ENCODE measurements at places on chromosomes 11 and 22.

- no peak for DNase-seq
Observed at GRCh38 chr11:2848497-2848896, 37.1 kb downstream of the CDKN1C start.

DNA sequence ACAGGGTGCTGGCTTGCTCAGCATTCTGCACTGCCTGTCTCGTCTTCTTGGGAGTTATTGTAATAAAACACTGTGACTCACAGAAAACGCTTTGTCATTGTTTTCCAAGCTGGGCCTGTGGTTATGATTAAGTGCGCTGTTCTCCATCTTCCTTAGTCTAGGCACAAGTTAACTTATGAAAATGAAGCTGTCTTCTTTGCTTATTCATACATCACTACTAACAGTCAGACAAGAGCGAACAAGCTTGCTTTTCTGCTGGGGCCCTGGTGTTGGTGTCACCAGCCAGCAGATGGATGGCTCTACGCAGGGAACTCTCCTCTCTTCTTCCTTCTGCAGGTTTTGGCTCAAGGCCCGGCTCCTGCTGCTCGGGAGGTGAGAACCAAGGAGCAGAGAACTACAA, 380.1 kb upstream of the SYN3 start:
- DNase-seq: no peak

GRCh38 chr11:27864091-27864491, 163.8 kb upstream of the BDNF start:
- no peak for DNase-seq

- no peak for DNase-seq
Observed at GRCh38 chr11:74849525-74850391, 99.1 kb downstream of the XRRA1 start.

DNA sequence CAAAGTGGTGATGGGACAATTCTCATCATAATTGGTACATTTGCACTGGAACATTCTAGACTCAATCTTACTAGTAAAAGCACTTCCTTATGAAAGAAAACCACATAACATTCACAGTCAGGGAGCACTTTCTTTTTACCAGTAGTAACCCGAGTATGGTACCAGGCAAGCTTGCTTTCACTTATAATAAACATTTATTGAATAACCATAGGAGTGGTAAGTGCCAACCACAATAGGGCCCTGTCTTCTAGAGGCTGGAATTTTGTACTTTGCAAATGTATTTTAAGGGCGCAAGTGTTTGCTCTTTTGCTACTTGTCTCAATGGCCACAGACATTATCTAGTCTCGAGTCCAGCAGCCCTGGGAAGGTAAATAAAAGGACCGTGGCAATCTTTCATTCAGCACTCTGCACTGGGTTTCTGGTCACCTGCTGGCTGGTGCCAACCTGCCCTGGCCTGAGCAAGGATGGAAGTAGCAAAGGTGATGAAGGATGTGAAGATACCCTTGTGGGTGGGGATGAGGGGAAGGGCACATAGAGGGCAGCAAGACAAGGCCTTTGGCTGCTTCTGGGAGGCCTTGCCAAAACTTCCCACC, 24.2 kb downstream of the C22orf31 start:
- DNase-seq: no peak

- DNase-seq: no peak
Observed at GRCh38 chr22:48445113-48445827, 1382.4 kb downstream of the BRD1 start.

DNA sequence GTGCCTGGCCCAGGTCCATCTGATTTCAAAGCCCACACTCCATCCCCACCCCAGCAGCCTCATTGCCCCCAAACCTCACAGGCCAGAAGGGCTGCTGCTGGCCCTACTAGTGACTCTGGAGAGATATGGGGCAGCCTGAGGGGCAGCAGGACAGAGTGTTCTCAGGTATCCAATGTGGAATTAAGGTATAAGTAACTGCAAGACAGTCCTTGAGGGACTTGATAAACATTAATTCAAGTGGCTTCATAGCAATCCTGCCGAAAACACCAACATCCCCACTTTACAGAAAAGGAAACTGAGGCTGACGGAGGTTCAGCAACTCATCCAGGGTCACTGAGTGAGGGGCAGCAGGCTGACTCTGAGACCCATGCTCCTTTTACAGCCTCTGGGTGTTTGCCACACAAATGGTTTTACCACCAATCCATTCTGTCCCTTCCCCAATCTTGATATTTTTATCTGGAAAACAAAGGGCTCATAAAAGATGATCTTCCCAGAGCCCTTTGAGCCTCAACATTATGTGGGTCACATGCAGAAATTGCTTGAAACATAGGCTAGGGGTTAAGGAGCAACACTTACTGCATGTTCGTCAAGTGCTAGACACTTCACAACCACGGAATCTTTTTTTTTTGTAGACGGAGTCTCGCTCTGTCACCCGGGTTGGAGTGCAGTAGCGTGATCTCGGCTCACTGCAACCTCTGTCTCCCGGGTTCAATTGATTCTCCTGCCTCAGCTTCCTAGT, 2.3 kb downstream of the NIPSNAP1 start:
- no peak for DNase-seq

GRCh38 chr11:66327171-66328030, 8.8 kb downstream of the RIN1 start:
- no peak for DNase-seq

DNA sequence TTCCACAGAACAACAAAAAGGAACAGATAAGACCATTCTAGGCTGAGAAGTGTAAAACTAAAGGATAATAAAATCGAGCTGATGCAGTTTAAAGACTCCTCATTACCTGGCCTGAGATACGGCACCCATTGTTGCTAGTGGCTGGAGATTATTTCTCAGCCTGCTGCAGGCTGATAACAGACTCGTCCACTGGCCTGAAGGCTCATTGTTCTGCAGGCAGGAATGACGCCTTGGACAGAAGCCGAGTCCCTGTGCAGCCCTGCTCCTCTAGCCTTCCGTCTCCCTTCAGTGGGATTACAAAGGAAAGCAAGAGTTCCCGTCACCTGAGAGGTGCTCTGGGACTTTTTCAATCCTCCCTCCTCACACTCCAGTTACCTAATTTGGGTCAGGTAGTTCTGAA, 1065.3 kb downstream of the OPCML start:
- no peak for DNase-seq

DNA sequence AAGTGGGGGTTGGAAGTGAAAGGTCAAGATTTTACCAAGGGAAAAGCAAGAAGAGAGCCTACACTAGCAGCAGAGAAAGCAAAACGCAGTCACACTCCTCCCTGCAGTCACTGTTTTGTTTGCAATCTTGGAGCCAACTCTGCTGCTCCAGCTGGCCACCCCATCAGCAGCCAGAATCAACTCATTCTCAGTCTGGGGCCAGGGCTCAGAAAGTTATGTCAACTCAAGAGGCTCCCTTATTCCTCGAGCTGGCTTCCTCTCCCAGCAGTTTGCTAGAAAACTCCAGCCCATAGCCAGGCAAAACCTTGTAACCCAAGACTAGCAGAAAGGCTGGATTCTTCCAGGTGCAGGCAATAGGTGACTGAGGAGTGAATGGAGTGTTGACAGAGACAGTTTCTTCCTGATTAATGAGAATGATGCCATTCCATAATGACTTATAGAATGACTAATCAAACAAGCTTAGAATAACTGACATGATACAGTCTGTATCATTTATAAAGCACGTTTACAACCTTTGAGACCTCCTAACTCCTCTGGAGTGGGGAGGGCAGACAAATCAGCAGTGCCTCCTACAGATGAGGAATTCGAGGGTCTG, 53.4 kb downstream of the P4HA3 start:
- DNase-seq: no peak

GRCh38 chr22:46934746-46935491, 172.5 kb downstream of the TBC1D22A start:
- peak; percentile 53 for DNase-seq

- DNase-seq: no peak
Observed at GRCh38 chr11:104198576-104198975, 34.6 kb upstream of the PDGFD start.

GRCh38 chr11:11998091-11998781, 10.2 kb downstream of the DKK3 start:
- peak; percentile 10 for DNase-seq

DNA sequence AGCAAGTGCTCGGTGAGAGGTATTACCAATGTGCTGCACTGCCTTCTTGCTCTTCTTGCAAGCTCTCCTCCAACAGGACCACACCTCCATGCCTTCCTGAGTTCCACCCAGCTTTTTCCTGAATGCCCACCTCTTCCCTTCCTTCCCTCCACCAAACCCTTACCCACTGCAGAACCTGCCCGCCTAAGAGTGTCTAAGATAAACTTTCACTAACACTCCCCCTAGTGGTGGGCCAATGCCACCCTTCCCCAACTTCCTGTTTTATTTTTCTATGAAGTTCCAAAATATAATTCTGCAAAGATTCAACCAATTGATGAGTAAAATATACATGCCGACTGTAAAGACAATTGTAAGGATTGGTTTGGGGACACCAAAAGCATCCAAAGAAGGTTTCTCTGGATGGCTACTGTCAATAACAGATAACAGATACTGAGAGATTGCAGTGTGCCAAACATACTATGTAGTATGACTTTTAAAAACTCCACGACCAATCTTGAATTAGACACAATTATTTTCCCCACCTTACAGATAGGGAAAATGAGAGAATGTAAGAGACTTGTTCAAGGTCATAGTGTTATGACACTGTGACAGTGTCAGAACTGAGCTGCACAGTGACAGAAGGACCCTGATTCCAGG, 38.6 kb upstream of the BMAL1 start:
- DNase-seq: peak; percentile 19

- no peak for DNase-seq
Observed at GRCh38 chr22:43477966-43478365, 66.2 kb downstream of the MPPED1 start.

- no peak for DNase-seq
Observed at GRCh38 chr11:13108416-13108815, 99.3 kb downstream of the RASSF10 start.

DNA sequence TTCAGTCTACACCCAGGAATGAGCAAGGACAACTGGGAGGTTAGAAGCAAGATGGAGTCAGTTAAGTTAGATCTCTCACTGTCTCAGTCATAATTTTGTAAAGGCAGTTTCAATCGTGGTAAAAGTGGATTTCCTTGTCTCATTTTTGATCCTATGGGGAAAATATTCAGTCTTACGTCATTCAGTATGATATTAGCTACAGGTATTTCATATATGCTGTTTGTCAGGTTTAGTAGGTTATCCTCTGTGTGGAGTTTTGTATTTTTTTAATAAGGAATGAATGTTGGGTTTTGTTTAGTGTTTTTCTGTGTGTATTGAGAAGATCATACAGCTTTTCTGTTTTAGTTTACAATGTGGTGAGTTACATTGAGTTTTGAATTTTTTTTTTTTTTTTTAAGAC, 11.8 kb downstream of the SPECC1L start:
- no peak for DNase-seq

- no peak for DNase-seq
Observed at GRCh38 chr11:107705027-107705426, 6.8 kb downstream of the SLN start.

GRCh38 chr11:92880381-92880780, 89.1 kb upstream of the MTNR1B start:
- no peak for DNase-seq

- no peak for DNase-seq
Observed at GRCh38 chr11:16780146-16780545, 41.7 kb downstream of the C11orf58 start.

GRCh38 chr11:9273376-9274336, 8.5 kb upstream of the DENND5A start:
- no peak for DNase-seq

- no peak for DNase-seq
Observed at GRCh38 chr11:119578521-119579191, 150.3 kb downstream of the NECTIN1 start.

DNA sequence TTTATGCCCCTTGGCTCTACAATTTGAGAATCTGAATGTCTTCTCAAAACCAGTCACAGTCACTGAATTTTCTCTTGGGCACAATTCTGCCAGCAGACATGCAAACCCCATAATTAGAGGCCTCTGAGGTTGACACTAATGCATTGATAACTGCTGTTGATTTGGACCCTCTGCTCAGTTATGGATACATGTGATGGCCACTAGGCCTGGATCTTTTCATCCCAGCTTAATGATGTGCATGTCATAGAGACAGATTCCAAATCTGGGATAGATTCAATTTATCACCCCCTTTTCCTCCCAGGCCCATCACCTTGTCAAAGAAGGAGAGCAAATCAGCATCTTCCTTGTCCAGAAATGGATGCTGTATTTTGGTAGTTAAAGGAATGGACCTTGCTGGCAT, 92.2 kb downstream of the C11orf91 start:
- DNase-seq: no peak

DNA sequence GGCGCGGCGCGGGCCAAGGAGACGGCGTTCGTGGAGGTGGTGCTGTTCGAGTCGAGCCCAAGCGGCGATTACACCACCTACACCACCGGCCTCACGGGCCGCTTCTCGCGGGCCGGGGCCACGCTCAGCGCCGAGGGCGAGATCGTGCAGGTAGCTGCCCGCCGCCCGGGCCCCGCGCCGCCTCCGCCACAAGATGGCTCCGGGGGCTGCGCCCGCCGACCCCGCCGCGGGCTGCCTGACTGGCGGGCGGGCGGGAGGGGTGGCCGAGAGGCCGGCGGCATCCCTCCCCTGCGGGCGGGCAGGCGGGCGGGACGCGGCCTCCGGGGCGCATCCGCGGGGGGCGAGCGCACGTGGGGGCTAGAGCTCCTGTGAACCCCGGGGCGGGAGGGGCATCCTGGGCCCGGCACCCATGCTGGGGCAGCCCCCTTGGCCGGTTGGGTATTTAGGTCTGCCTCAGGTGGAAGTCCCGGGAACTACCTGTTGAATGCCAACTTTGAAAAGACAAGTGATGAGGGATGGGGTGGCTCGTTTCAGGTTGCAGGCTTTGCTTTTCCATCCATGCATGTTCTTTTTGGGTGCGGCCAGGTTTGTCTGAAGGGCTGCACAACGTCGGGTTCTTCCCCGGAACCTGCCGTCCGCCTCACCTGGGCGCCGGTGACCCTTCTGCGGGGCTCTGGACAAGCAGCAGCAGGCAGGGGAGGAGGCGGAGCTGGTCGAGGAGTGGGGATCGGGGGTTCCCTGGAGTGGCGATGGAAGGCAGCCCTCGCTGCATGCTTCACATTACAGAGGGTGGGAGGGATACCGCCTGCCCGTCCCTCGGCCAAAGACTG, 760 bp downstream of the ZNRF3 start:
- no peak for DNase-seq

DNA sequence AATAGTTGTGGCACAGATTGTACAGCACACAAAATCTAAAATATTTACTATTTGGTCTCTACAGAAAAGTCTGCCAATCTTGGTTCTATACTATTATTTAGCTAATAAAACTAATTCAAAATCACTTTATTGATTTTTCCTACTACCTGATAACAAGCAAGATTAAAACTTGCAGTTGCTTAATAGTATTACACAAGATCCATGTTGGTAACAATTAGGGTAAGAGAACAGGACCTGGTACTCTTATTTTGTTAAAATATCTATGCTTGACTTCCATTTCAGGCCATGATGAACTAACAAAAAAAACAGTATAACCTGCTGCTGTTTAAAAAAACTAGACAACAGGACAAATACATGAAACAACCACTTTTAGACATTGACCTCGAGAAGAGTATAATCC, 52.4 kb downstream of the CWF19L2 start:
- no peak for DNase-seq

GRCh38 chr11:68035266-68035876, 3.5 kb upstream of the TCIRG1 start:
- no peak for DNase-seq

GRCh38 chr22:41687901-41688364, 734 bp downstream of the SNU13 start:
- no peak for DNase-seq

GRCh38 chr11:113505046-113505445, 29.8 kb upstream of the DRD2 start:
- no peak for DNase-seq
